Thymus (tissue), 14 donors: ENCODE measurements at places on chromosomes 5 and 9. TPM values are rescaled to one million over a fixed set of nuclear protein-coding genes. Genes with fewer than 3 reads are reported as not detected.

- H3K36me3 ChIP-seq, result no peaks in the 10 kb centered on the region
- H3K4me3 ChIP-seq, result no peak overlapping the region
- no peaks in the 10 kb centered on the region for H3K4me1 ChIP-seq
- no peak for DNase-seq
- no peak overlapping the region for H3K27ac ChIP-seq
Measured at GRCh38 chr9:90306158-90306557, 336.5 kb downstream of the DIRAS2 start.

- no peak overlapping the region for H3K4me3 ChIP-seq
- no peaks in the 10 kb centered on the region for H3K4me1 ChIP-seq
Measured at GRCh38 chr5:100890461-100891008, 12.5 kb downstream of the ST8SIA4 start.

GRCh38 chr5:153952893-153953292 lies 85.8 kb downstream of the FAM114A2 start:
- H3K36me3 ChIP-seq, result no peaks in the 10 kb centered on the region
- no peak for DNase-seq
- no peak overlapping the region for H3K27ac ChIP-seq
- no peaks in the 10 kb centered on the region for H3K27me3 ChIP-seq

DNA sequence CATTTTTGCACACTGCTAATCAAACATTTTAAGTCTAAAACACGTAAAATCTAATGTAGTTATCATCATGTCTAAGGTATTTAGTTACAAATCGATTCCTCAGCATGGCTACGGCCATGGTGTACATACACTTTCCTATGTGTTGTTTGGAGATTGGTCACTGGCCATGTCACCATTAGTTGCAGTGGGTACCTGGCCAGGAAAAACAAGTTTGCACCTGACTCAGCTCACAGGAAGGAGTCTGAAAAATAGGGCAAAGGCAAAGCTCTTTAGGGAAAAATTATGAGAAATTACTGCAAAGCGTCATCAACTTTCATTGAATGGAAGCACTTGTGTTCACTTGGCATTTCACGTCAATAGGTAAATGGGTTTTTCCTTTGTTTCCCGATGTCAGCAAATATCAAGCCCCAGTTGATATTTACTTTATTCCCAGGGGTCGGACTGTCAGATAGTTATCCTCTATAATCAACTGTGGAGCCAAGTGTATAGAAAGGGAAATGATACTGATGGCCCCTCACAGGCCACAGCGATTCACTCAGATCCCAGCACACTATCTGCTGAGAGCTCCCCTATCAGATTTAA lies 626.0 kb upstream of the ADAMTS16 start:
- no peak for DNase-seq
- H3K4me3 ChIP-seq, result no peak overlapping the region
- H3K4me1 ChIP-seq, result no peaks in the 10 kb centered on the region
- H3K27ac ChIP-seq, result no peak overlapping the region

DNA sequence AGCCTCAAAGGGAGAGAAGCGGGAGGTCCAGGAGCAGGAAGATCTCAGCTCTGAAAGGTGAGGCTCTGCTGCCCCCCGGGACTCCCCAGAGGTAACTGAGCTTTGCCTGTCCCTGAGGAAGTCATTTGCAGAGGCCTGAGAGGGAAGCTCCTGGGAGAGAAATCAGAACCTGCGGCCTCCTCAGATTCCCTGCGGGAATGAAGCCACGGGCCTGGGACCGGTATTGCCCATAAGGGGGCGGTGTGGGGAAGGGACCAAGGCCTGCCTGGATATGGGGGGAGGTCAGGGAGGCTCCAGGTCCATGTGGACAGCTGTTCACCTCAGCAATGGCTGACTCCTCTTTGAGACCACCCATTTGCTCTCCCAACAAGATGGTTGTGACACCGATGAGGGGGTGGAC lies 1.3 kb downstream of the SPATA31E1 start:
- DNase-seq, result no peak
- no peak overlapping the region for H3K4me3 ChIP-seq
- H3K36me3 ChIP-seq, result no peaks in the 10 kb centered on the region
- peaks cover 2% of the 10 kb centered on the region for H3K27me3 ChIP-seq
- H3K27ac ChIP-seq, result no peak overlapping the region

DNA sequence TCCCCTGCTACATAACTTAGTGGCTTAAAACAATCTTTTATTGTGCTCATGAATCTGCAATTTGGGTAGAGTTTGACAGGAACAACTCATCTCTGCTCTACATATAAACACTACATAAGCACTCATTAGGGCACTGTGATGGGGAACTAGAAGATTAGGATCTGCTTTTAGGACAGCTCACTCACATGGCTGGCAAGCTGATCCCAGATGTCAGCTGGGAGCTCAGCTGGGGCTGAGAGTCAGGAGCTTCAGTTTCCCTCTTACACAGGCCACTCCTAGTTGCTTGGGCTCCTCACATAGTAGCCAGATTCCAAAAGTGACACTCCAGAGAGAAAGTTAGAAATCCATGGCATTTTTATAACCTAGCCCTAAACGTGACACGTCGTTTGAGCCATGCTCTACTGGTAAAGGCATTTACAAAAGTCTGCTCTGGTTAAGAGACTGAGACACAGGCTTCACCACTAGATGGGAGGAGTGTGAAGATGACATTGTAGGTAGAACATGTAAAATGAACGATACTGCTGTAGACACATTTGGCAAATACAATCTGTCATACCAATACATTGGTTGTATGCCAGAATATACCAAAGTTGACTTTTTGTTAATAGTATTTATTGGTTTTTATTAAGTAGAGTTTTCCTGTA lies 23.6 kb downstream of the SCAI start:
- peak; percentile 88 for DNase-seq
- H3K4me3 ChIP-seq, result no peak overlapping the region
- peak overlapping the region; percentile 57 for H3K27ac ChIP-seq
- H3K36me3 ChIP-seq, result peaks cover 11% of the 10 kb centered on the region
- H3K4me1 ChIP-seq, result peaks cover 30% of the 10 kb centered on the region

- no peaks in the 10 kb centered on the region for H3K4me1 ChIP-seq
- H3K27ac ChIP-seq, result no peak overlapping the region
- no peaks in the 10 kb centered on the region for H3K27me3 ChIP-seq
- DNase-seq, result no peak
Measured at GRCh38 chr9:107541523-107541922, 52.0 kb upstream of the KLF4 start.

GRCh38 chr9:84125046-84125445 lies 144.4 kb downstream of the RMI1 start:
- no peaks in the 10 kb centered on the region for H3K36me3 ChIP-seq
- H3K4me3 ChIP-seq, result no peak overlapping the region
- no peak overlapping the region for H3K27ac ChIP-seq
- no peaks in the 10 kb centered on the region for H3K4me1 ChIP-seq
- H3K27me3 ChIP-seq, result no peaks in the 10 kb centered on the region

GRCh38 chr9:5453004-5453403 lies 2.7 kb downstream of the CD274 start:
- H3K27ac ChIP-seq, result no peak overlapping the region
- H3K4me3 ChIP-seq, result no peak overlapping the region
- no peak for DNase-seq
- H3K36me3 ChIP-seq, result no peaks in the 10 kb centered on the region
- no peaks in the 10 kb centered on the region for H3K27me3 ChIP-seq

DNA sequence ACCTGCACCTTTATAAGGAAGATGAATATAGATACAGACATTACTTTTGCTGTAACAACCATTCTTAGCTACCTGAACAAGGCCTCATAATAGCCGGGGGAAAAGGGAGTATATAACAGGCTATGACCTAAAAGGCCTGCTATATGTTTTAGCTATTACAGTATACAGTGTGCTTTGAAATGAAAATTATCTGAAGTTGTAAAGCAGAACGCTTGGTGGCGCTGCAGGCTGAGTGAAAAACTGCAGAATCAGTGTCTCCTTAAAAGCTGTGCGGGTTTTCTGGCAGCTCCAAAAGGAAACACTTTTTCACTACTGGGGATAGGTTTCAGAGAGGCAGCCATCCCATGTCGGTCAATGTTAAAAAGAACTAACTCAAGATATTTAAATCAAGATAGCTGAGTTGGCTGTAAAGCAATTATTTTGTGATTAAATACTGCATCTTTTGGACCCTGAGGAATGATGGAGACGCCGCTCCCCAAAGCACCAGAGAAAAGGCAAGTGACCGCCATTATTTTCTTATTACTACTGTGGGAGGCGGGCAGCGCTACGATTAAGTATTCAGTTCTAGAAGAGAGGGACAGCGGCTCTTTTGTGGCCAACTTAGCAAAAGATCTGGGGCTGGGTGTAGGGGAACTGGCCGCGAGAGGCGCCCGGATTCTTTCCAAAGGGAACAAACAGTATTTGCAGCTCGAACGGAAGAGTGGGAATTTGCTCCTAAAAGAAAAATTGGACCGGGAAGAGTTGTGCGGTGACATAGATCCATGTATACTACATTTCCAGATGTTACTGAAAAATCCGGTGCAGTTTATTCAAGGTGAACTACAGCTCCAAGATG lies 5.9 kb downstream of the PCDHB6 start:
- DNase-seq, result no peak
- H3K27ac ChIP-seq, result no peak overlapping the region
- no peaks in the 10 kb centered on the region for H3K4me1 ChIP-seq
- H3K36me3 ChIP-seq, result no peaks in the 10 kb centered on the region

- H3K27ac ChIP-seq, result no peak overlapping the region
- H3K4me1 ChIP-seq, result no peaks in the 10 kb centered on the region
- H3K4me3 ChIP-seq, result no peak overlapping the region
Measured at GRCh38 chr5:179893076-179893957, 14.4 kb downstream of the TBC1D9B start.

DNA sequence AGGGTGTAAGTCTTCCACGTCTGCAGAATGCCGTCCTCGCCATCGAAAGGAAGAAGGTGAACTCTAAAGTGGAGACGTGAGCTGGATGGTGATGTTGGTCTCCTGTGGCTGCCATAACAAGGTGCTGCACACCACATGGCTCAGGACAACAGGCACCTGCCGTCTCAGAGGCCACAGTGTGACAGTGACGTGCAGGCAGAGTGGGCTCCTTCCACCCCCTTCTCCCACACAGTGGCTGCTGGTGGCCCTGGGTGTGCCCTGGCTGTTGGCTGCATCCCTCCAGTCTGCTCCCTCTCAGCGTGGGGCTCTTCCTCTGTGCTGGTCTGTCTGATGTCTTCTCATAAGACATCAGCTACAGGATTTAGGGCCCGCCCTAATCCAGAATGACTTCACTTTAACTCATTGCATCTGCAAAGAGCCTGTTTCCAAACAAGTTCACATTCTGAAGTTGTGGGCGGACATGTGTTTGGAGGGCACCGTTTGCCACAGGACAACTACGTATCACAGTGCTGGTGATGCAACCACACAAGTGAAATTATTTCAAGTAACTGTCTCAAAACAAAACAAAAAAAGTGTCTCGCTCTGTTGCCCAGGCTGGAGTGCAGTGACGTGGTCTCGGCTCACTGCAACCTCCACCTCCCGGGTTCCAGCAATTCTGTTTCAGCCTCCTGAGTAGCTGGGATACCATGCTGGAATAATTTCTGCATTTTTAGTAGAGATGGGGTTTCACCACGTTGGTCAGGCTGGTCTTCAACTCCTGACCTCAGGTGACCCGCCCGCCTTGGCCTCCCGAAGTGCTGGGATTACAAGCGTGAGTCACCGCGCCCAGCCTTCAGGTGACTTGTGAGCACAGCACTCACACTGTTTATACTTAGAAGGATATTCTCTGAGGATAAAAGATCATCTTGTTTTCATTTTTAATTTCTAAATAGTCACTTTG lies 31.2 kb upstream of the CLPTM1L start:
- DNase-seq, result no peak
- no peaks in the 10 kb centered on the region for H3K27me3 ChIP-seq
- H3K36me3 ChIP-seq, result no peaks in the 10 kb centered on the region
- H3K27ac ChIP-seq, result no peak overlapping the region
- peaks cover 4% of the 10 kb centered on the region for H3K4me1 ChIP-seq
- no peak overlapping the region for H3K4me3 ChIP-seq

- DNase-seq, result no peak
- no peaks in the 10 kb centered on the region for H3K36me3 ChIP-seq
- no peaks in the 10 kb centered on the region for H3K27me3 ChIP-seq
Measured at GRCh38 chr9:111136180-111136579, 97.9 kb upstream of the LPAR1 start.

- H3K36me3 ChIP-seq, result no peaks in the 10 kb centered on the region
- no peak overlapping the region for H3K4me3 ChIP-seq
- H3K4me1 ChIP-seq, result no peaks in the 10 kb centered on the region
- H3K27ac ChIP-seq, result no peak overlapping the region
Measured at GRCh38 chr5:71910741-71911140, 191.7 kb downstream of the CARTPT start.

DNA sequence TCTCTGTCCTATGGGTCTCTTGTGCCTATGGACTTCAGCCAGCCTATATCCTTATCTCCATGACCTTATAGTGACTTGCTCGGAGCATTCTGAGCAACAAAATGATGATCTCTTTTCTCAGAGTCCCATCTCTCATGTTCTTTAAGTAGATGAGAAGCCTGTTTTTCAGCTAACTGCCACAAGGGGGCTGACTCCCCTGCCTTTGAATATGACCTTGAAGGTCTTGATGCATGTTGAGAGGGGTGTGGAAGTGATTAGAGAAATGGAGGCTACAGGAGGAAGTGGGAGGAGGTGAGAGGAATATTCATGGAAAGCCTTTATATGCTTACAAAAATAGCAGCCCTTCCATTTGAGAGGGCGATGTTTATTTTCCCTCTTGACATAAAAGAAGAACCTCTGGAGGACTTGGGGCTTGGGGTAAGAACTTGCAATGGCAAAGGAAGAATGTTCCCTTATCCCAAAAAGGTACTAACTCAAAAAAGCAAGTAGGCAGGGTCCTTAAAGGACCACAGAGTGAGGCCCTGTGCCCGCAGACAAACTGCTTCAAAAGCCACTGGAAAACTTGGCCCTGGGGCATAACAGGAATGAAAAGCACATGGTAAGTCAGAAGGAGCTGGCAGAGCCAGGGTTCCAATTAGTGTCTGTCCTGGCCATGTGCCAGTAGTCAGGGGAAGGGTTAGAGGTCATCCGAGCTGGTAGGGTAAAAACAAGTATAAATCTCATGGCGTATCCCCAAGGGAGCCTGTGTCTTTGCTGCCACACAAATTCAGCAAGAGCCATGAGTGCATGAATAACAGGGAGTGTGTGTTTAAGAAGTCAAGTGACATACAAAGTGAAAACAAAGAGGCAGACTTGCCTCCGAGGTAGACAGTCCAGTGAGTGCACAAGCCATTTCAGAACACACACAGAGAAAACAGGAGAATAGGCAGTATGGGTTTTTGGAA lies 39.1 kb downstream of the FGD3 start:
- H3K4me3 ChIP-seq, result no peak overlapping the region
- no peak for DNase-seq
- H3K27ac ChIP-seq, result no peak overlapping the region
- no peaks in the 10 kb centered on the region for H3K27me3 ChIP-seq
- peaks cover 16% of the 10 kb centered on the region for H3K36me3 ChIP-seq
- peaks cover 14% of the 10 kb centered on the region for H3K4me1 ChIP-seq

Gene AGXT2
- total RNA-seq, result not detected

Gene CMYA5
- total RNA-seq, result 2.7 TPM

Gene CKMT2
- 0.33 TPM for total RNA-seq
